ENCODE measurements at places on chromosomes 11 and 22.

- DNase-seq: no peak
These were observed 86.4 kb upstream of the SEZ6L start for GRCh38 chr22:26082866-26083265.

DNA sequence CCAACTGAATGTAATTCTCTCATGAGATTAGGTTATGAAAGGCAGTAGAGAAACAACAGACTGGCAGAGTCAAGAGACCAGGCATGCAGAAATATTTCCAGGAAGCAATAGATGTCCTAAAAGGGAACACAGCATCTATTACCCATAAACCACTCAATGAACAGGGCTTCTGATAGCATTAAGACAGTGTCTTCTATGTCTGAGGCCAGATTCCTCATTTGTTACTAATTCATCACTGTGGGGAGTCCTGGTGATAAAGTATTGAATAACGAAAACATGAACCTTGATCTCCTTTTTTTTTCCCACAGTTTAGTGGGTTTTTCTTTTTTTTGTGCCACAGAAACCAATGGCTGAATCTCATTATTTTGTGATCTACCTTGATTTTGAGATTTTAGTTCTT lies 339.0 kb downstream of the METTL15 start:
- no peak for DNase-seq

- DNase-seq: no peak
These were observed 11.6 kb upstream of the OLFML1 start for GRCh38 chr11:7473717-7474116.

DNA sequence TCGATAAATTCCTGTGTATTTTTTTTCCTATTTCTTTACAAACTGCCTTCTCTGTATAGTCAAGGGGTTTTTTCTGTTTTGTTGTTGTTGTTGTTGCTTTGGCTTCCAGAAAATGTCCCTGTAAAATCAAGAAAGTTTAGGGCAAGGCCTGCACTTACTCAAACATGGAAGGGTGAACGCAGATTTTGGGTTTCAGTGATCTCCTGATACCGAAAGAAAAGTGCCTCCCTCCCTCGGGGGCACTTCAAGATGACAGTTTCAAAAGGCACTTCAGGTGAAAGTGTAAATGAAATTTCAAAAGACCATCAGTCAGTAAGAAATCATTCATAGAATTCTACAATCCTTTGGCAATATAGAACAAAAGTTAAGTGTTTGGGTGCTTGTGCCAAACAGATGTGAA lies 43.4 kb upstream of the TMPRSS4 start:
- no peak for DNase-seq

DNA sequence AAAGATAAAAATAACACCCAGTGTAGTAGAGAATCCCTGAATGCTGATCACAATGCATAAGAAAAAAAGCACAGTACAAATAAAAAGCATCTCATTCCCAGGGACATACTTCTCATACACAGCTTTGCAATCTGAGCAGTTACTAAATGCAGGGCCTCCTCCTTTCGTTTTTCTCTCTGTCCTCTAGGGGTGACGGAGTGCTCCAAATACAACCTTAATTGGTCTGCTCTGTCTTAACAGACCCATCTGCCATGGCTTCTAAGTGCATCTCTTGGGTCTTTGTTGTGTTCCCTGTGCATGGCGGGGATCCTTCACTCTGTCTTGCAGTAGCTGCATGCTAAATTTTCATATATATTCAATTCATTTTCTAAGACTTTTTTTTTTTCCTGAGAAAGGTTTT lies 1114.2 kb upstream of the RAG2 start:
- DNase-seq: no peak

DNA sequence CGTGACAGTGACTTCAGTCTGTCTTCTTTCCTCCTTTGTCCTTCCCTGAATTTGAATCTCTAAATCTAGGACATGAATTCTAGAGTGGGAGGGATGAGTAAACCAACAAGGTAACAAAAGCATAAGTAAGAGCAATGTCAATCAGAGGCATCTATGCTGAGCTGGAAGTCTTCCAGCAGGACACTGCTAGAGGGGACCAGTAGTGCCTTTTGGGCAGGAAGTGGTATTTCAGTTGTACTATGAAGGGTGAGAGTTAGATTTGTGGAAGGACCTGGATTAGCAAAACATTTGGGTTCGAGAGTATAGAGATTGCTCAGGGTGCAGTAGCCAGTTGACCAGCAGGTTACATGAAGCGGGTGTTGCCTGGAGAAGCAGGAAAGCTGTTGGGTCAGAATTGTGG lies 40.3 kb downstream of the MEI1 start:
- DNase-seq: no peak

DNA sequence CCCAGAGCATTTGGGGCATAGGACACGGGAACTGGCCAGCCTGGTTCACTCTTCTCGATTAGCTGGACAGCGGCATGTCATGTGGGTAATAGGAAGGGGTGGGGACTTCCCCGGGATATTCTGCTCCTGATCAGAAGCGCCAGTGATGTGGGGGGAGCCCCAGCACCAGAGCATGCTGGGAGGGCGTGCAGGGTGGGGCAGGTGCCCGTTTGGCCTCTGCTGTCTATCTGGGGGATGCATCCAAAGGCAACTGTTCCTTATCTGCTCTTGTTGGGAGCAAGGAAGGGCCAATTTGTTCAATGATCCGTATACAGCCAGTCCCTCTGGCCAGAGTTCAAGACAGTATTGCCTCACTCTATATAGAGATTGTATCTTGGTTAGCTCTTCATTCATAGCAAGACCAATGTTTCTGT lies 43.6 kb downstream of the PPARA start:
- no peak for DNase-seq
